Left forelimb (tissue), 1 donor: ENCODE measurements at places on chromosomes 12 and 14.

GRCh38 chr14:81234278-81234677 lies 13.5 kb upstream of the GTF2A1 start:
- no peak for DNase-seq

DNA sequence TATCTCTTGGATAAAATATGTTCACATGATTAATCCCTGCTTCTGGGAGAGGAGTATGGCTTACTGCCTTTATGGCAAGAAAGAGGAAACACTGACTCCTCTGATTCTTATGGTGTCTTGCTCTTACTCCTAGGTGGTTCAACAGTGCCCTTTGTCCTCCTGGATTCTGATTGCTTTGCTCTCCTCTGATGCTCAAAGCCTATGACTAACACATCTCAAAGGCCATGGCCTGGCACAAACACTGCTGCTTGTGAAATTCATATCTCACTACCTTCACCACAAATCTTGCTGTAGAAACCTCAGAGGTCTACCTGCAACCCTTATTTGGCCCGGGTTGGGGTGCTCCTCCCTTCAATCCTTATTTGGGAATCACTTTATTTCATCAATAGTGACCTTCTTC lies 217.2 kb downstream of the C12orf50 start:
- DNase-seq, result no peak

- no peak for DNase-seq
These were observed 30.4 kb downstream of the CHST11 start for GRCh38 chr12:104486943-104487819.

DNA sequence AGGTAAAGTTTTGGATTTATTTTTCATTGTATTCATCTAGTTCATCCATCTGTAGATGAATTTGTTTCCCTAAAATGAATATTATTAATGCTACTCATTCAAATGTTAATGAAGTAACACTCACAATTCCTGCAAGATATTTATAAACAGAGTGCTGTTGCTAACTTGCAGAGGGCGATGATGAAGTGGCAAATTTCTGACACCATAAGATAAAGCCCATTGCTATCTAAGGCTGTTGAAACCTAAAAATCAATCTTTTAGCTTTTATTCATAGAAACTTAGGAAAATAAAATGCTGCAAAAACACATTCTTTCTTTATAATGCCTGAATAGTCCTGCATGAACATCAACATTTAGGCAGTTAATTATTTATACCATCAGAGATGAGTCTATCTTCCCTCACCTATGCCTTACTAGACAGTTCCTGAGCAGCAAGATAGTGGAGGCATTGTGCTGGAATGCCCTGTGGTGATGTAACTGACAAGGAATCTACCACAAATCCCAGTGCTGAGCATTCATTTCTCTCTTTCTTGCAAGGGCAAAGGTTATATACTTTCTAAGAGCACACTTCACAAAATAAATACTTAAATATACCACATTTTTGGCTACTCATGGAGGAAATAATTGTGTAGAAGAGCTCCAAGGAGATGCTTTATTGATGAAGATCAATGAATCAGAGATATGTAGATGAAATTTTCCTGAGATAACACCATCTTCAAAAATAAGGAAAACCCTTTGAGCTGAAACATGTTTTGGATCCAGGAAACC lies 57.6 kb downstream of the LMNTD1 start:
- DNase-seq, result no peak

- no peak for DNase-seq
These were observed 27.9 kb upstream of the CCNT1 start for GRCh38 chr12:48744251-48745008.

GRCh38 chr12:52006726-52007157 lies at the start of gene TAMALIN:
Gene TAMALIN (plus strand): TSS chr12:52006946. CDS start chr12:52007020, 74 bp downstream.
- peak; percentile 89 for DNase-seq

GRCh38 chr12:108308395-108309085 lies 30.6 kb downstream of the CMKLR1 start:
- no peak for DNase-seq

- DNase-seq, result no peak
These were observed at the start of gene TMEM229B for GRCh38 chr14:67487937-67488893. Gene TMEM229B (minus strand): TSS chr14:67488721. CDS start chr14:67473923, 14,798 bp downstream.

- DNase-seq, result no peak
These were observed 29.5 kb downstream of the MYO1H start for GRCh38 chr12:109377139-109377685.

DNA sequence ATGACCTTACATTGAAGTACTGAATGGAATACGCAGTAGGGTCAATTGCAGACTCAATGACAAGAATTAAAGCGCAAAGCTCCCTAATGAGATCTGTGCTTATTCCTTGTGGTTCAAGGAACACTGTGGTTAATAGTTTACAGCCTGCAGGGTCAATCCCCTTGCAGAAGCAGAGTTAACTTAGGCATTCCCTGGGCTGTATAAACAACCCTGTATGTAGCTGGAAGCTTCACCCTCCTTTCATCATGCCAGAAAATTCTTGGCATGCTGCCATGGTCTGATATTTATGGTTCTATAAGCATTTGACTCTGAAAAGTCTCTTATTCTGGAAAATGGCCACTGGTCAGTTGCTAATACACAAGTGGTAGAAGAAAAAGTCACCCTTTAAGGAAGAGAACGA lies 227.7 kb downstream of the NOVA1 start:
- no peak for DNase-seq

DNA sequence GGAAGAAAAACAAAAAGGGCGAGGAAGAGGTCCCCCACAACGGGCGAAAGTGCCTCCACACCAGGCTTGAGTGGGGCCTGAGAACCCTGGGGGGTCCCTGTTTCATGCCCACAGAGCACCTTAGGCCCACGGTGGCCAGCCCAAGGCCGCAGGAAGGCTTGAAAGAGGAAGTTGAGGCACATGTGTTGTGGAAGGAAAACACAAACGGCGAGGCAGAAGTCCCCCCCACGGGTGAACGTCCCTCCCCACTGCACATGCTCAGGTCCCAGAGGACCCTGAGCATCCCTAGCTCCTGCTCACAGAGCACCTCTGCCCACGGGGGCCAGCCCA lies 371.5 kb downstream of the ALG10 start:
- no peak for DNase-seq

DNA sequence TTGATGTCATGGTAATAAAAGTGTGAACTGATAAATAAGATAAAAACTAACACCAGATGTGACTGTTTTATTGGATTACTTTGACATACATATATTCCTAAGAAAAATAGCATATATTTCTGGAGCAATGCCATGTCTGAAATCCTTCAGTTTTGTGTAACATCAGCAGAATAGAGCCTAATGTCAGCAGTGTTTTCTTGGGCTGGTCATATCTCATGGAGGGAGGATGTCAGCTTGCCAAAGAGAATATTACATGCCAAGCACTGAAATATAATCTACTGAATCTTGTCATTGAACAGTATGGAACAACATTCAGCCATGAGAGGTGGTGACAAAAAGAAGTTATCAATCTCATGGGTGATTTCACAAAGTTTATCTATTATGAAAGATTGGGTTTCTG lies 220.3 kb downstream of the KLHL28 start:
- no peak for DNase-seq

DNA sequence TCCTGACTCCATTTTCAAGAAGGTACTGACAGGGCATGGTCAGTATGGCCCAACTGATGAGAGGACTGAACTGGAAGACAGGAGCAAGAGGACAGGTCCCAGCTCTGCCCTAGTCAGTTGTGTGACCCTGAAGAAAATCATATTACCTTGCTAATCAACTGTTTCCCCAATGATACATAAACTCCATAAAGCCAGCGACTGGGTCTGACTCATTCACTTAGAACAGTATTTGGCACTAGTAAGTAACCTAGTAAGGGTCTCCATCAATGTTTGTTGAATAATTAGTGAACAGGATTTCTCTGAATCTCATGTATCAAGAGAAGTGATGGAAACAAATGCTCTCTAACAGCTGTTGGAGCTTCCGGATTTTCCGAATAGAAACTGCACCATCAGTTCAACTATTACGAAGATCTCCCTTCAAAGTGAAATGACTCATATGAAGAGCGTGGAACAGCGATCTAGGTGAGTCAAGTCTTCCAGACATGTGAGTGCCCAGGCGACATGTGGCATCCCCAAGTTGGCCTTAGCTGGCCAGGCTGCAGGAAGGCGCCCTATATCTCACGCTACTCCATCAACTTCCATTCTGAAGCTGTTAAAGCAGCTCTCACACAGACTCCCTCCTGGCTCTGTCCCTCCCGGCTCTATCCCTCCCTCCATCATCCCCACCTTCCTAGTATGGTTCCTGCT lies 94.5 kb downstream of the TTC7B start:
- DNase-seq, result no peak

DNA sequence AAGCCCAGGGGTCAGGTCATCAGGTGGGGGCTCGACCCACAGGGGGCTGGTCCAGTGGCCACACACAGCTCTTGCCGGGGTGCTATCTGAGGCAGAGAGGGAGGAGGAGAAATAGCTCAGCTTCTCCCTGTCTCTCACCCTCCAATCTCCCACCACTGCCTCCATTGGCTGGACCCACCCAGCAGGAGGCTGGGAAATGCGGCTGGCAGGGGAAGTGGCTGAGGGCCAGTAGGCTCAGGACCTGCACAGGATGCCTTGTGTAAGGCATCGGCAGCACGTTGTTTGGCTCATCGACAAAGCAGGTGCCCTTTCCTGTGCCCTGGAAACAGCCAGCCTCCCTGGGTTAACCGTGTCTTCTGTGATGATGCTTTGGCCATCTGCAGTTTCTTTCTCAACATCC lies 58.8 kb upstream of the SLC24A4 start:
- DNase-seq, result no peak

DNA sequence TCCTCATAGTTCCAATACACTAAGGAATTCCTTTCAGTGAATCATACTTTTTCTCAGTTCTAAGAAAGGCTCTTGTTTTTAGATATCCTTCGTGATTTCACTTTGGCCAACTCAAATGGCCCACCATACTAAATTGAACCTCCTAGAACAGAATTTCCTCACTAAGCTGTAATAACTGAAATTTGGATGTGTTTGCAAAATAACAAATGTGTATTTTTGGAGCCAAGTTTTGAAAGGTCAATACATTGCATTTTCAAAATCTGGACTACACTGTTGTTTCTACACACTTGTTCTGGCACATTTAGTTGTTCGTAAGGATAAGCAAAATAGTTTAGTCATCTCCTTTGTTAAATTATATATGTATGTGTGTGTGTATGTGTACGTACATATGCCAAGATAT lies 439.0 kb upstream of the STXBP6 start:
- DNase-seq, result no peak

GRCh38 chr14:100327128-100327527 lies 4.0 kb downstream of the SLC25A47 start:
- DNase-seq, result no peak

DNA sequence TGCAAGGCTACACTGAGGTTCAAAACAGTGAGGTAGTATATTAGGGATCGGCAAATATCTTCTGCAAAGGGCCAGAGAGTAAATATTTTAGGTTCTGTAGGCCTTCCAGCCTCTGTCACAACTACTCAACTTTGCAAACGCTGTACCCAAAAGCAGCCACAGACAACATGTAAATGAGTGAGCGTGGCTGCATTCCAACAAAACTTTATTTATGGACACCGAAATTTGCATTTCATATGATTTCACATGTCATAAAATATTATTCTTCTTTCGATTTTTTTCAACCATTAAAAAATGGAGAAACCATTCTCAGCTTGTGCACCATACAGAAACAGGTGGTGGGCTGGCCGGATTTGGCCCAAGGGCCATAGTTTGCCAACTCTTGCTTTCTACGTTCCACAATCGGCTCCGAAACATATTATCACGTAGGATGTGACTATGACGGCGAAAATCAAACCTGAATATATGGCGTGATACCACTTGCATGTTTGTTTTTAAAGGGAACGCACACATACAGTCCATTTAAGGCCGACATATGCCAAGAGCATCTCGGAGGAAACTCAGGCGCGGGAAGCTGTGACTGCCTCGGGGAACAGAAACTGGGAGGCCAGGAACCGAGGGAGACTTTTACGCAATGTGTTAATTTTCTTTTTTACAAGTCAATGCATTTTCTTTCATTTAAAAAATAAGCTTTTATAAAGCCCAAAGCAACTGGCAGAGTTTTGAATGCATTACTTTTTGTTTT lies 7.1 kb downstream of the NCOR2 start:
- DNase-seq, result no peak

DNA sequence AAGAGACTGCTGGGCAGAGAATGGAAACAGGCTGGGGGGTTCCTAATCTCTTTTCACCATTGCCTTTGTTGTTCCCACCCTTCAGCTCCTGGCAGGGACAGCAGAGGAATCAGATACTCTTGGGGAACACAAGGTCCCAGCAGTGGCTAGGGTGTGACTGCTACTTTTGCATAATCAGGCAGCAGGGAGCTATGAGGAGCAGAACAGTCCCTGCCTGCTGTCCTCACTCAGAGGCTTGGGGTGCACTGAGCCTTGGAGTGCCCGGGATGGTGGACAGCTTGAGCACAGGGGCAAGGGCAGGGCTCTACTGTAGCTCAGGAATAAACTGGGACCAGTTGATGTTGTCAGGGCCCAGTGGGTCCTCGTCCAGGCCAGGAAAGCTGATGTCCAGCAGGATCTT lies 1.5 kb upstream of the TEX52 start:
- DNase-seq, result peak; percentile 41

- no peak for DNase-seq
These were observed 77.3 kb downstream of the ATXN2 start for GRCh38 chr12:111521801-111522200.

DNA sequence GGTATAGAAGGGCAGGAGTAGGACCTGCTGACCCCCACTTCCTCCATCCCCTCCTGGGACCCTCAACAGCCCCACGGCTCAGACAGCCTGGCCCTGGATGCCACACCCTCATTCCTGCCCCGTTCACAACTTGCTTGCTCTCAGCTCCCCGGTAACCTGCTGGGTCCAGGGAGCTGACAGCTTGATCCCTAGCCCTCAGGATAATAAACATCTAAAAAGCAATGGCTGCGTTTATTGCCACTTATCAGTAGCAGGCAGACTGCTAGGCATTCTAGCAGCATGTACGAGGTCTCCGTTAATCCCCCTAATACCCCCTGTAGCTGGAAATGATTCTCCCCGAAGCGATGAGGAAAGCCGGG lies 24.3 kb upstream of the RPLP0 start:
- DNase-seq, result no peak

GRCh38 chr12:123767613-123768012 lies 5.5 kb downstream of the DNAH10 start:
- no peak for DNase-seq

GRCh38 chr14:42929806-42930480 lies 1323.3 kb downstream of the LRFN5 start:
- no peak for DNase-seq

DNA sequence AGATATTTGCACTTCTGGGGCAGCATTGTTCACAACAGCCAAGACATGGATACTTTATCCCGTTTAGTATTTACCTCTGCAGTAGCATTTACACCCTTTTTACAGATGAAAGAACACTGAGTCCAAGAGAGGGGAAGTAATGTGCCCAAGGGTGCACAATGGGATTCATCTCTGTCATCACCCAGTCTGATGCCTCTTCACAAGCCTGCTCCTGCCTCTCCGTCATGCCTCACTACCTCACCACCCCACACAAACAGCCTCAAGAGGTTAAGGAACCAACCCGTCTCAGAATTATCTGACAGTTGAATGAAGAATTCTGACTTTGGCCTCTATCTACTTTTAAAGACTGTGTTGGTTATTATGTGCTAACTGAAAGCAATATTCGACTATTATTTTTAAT lies 368.4 kb downstream of the ATP23 start:
- DNase-seq, result no peak

- peak; percentile 46 for DNase-seq
These were observed 128.3 kb upstream of the PRMT8 start for GRCh38 chr12:3362737-3363136.
